ENCODE measurements at places on chromosomes 11 and 22.

- DNase-seq, result no peak
Observed at GRCh38 chr11:33828604-33829429, 54.5 kb upstream of the FBXO3 start.

- no peak for DNase-seq
Observed at GRCh38 chr22:39915295-39915726, 14.4 kb downstream of the GRAP2 start.

- no peak for DNase-seq
Observed at GRCh38 chr11:111797145-111797581, 31.0 kb upstream of the PPP2R1B start.

GRCh38 chr11:66891851-66892660, 35.2 kb downstream of the LRFN4 start:
- DNase-seq, result no peak

- DNase-seq, result no peak
Observed at GRCh38 chr11:36070213-36070953, 126.5 kb downstream of the LDLRAD3 start.

DNA sequence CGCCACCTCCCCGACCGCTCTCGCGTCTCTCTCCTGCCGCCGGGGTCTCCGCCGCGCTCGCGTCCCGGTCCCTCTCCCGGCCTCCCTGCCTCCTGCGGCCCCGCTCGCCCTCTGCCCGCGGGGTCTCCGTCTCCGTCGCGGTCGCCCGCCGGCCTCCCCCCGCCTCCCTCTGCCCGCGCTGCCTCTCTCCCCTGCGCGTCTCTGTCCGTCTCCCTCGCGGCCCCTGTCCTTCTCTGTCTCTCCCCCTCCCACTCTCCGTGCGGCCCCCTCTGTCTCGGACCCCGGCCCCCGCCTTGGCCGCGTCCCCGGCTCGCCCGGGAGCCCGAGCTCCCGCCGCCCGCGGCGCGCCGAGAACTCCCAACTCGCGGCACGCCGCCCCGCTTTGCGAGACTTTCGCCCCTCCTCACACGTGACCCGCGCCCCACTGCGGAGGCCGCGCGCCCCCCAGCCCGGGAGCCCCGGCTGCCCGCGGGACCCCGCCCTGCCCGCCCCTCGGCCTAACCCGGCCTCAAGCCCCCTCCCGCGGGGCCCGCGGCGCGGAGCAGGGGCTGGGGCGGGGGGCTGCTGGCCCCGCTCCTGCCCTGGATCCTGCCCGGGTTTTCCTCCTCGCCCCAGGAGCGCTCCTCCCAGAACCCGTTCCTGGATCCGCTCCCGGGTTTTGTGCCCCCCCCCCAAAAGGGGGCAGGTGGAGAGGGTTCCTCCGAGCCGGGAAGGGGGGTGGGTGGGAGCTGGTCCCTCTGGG, 702 bp upstream of the KCNJ4 start:
- DNase-seq, result no peak

DNA sequence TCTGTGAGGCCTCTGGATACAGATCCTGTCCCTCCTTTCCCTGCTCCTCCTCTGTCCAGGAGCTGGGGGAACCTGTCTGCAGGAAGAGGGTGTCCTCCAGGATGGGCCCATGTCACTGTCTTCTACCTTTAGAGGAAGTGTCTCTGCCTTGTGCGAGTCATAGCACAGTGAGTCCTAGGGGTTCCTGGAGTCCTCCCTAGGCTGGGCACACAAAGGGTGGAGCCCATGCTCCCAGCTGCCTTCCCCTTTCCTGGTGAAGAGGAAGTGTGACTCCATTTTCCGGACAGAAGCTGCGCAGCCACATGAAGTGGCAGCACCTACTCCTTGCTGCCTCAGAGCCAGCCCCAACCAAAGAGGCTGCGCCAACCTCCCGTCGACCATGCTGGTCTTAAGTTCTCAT, 112.2 kb downstream of the CTTN start:
- no peak for DNase-seq

GRCh38 chr11:66479394-66480116, 679 bp upstream of the DPP3 start:
- DNase-seq, result no peak

Measured in stimulated activated CD8-positive, alpha-beta memory T cell treated with anti-CD3 and anti-CD28 coated beads, Interleukin-15, amount 100 ng/mL, for 1 hour (primary cell).